NCI-H748 treated with DMSO at 0.1 percent for 48 hours (cell line): ENCODE measurements at places on chromosomes 3 and 15.

DNA sequence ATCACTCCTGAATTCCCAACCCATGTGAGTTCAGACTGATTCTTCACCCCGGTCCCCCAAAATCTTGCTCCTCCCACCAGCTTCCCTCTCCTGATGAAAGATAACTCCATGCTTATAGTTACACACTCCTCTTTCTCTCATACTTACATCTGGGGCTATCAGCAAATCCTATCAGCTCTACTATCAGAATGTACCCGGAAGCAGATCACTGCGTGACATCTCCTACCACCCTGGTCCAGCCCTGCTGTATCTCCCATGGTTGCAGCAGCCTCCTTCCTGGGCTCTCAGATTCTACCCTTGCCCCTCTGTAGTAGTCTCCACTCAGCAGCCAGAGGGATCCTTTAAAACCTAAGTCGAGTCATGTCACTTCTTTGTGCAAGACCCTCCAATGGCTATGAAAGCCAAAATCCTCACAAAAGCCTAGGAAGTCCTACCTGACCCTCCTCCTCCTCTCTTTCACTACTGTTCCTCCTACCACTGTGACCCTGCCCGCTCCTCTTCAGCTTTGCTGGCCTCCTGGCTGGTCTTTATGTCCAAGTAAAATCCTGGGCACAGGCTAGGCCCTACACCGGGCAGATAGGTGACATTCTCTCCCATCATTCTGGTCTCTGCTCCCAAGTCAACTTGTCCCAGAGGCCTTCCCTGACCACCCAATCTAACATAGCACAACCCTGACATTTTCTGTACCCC lies 16.2 kb downstream of the XIRP1 start:
- no peak for DNase-seq

DNA sequence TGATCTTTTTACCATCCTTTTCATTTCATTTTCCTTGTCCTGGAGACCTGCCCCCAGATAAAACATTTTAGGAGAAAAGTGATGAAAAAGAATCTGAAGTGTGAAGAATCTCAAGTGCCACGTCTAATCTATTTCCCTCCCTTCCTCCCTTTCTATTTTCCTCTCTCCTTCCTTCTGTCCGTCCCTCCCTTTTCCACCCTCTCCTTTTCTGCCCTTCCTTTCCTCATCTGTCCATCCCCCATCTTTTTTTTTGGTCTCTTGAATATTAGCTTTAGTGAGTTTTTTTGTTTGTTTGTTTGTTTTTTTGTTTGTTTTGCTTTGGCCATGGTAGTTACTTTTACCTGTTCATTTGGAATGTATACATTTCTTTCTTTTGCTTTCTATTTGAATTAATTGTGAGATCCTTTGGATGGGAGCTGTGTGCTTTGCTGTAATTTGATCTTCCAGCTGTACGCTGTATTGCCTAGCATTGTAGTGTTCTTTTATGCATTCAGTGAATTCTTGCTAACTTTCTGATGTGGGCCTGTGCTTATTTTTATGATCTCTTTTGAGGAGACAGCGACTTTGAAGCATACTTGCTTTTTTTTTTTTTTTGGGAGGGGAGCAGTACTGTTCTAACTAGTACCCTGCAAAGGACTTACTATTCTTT lies 19.2 kb downstream of the CDIN1 start:
- no peak for DNase-seq

GRCh38 chr3:193788189-193788991 lies 195.4 kb downstream of the OPA1 start:
- DNase-seq: peak; percentile 58

GRCh38 chr3:195411836-195412235 lies 31.0 kb downstream of the ACAP2 start:
- DNase-seq: no peak

- no peak for DNase-seq
These were observed 10.2 kb upstream of the ITPKA start for GRCh38 chr15:41483519-41483918.

DNA sequence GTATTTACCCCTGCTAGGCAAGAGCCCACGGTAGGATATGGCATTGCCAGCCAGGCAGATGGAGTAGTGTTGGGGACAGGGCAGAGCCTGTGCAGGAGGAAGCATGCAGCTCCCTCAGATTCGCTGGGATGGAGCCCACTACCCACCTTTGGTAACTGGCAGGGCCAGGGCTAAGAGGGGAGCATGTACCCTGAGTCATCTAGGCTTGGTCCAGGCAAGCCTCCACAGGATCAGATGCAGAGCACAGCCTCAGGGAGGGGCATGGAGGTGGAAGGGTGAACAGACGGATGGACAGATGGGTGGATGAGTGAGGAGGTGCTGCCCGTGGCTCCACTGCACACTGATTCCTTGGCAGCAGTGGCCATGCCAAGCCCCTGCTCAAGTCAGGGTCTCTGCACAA lies 33.0 kb downstream of the IL20RB start:
- no peak for DNase-seq

GRCh38 chr3:76199382-76199781 lies 414.0 kb upstream of the ZNF717 start:
- no peak for DNase-seq

GRCh38 chr3:149472030-149472797 lies 2.3 kb upstream of the TM4SF4 start:
- no peak for DNase-seq
